ENCODE measurements at places on chromosomes 3 and 15.
A peak's percentile ranks its signal among the peaks of the same experiment; 100 is the strongest.

- DNase-seq, result peak; percentile 48
Observed at GRCh38 chr3:14352002-14352627, 50.3 kb upstream of the SLC6A6 start.

DNA sequence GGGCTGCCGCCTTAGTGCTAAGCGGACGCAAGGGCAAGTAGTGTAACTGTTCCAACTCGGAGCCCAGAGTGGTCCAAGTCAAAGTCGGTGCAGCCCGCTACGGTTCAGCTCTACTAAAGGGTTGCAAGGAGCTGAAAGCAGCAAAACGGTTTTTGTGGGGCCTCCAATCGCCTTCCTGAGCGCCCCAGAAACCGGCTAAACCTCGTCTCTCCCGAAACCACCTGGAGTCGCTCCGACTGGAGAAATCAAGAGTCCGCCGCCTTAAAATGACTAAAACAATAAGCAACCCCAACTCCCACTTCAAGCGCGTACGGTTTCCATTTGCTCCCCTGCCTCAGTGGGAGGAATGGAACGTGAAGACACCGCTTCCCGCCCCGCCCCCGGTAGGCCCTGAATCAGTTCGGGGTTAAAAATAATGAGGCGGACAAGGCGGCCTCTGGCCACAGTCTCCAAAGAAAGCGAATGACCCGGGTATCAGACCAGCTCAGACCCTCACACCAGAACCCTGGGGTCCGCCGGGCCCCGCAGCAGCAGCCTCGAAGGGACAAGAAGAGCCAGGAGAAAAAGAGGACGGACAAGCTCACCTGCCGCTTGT, 401 bp downstream of the SEC11A start:
- peak; percentile 70 for DNase-seq

GRCh38 chr15:74571191-74571590, 30.2 kb downstream of the ARID3B start:
- DNase-seq, result no peak

DNA sequence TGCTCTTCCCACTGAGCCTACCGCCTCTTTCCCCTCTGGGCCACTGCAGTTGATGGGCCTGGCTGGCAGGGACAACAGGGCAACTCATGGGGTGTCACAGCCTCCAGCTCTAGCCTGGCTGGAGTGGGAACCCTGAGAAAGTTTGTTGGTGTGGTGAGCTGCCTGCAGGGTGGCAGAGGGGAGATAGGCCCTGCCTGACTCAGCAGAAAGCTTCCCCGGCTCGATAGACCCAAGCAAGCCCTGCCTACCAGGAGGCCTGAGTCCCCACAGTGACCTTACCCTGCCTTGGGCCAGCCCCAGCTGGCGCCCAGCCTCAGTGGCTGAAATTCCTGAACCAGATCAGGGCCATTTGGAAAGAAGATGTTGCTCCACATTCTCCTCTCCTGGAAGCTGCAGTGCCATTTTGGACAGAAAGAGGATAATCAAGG, 29.4 kb downstream of the ABTB1 start:
- peak; percentile 89 for DNase-seq

- no peak for DNase-seq
Observed at GRCh38 chr3:141259821-141260629, 28.4 kb downstream of the PXYLP1 start.

GRCh38 chr3:48621461-48621869, at the start of gene TMEM89:
TMEM89 (minus strand) TSS chr3:48621769; CDS start chr3:48621756, 13 bp downstream.
- no peak for DNase-seq

GRCh38 chr3:67648701-67649100, 5.7 kb downstream of the SUCLG2 start:
- no peak for DNase-seq

DNA sequence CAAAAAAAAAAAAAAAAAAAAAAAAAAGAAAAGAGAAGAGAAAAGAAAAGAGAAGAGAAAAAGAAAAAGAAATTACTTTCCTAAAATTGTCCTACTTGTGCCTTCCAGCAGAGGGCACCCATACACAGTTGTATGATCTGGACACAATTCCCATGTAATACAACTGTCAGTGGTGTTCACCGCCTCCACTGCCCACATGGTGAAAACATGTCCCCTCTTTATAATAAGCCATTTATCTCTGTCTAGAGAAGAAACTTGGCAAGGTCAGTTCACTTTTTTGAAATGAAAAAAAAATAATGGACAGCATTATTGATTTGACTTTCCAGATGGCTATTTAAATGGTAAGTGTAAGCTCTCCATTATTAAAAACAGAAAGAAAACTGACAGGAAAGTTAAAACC, 459.4 kb downstream of the GBE1 start:
- peak; percentile 61 for DNase-seq

- DNase-seq, result no peak
Observed at GRCh38 chr3:32818970-32819511, 1.2 kb downstream of the TRIM71 start.

GRCh38 chr3:193897731-193898180, 238.2 kb upstream of the HES1 start:
- no peak for DNase-seq

GRCh38 chr3:163196815-163197374, 1700.3 kb downstream of the OTOL1 start:
- DNase-seq, result no peak

DNA sequence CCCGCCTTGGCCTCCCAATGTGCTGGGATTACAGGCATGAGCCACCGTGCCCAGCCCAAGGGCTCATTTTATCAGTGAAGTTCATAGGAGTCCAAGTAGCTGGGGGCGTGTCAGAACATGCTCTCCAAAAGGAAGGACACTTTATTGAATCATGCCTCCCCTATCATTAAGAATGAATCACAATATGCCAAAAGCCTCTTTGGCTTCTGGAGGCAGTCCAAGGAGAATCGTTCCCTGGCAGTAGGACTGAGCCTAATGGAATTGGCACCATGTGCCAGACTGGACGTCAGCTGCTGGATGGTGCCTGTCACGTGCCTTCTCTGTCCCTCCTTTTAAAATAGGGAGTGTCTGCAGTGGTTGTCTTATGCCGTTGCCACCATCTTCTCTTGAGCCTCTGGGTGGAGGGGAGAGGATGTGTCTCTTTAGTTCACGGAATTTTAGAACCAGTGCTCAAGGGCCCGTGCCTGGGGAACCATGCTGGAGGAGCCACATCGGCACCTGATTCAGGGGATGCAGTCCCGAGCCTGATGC, 234.7 kb upstream of the LYSMD4 start:
- no peak for DNase-seq

DNA sequence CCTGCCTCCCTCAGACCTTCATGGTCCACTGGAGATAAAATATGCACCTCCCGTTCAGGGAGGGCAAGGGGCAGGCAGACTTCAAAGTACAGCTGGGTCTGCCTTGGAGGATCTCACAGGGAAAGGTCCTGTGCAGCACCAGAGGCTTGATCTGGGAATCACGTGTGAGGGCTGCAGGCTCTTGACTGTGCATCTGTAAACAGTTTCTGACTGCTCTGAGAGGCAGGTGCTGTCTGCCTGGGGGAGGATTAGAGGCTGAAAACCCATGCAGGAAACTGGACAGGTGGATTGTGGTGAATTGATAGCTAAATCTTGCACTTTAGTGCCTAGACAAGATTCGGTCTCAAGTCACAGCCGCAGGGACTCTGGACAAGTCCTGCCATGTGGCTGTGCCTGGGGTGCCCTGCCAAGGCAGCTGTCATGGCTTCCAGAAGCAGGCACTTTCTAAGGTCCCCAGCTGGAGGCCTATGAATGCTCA, 239.3 kb downstream of the EPHB1 start:
- no peak for DNase-seq

- no peak for DNase-seq
Observed at GRCh38 chr15:69009341-69009740, 5.2 kb upstream of the NOX5 start.

All from erythroblast (primary cell).